Activated gamma-delta T cell treated with anti-CD3 and anti-CD28 coated beads, Interleukin-2, amount 50 U/mL, for 16 hours (primary cell): ENCODE measurements at places on chromosomes 12 and 14.

DNA sequence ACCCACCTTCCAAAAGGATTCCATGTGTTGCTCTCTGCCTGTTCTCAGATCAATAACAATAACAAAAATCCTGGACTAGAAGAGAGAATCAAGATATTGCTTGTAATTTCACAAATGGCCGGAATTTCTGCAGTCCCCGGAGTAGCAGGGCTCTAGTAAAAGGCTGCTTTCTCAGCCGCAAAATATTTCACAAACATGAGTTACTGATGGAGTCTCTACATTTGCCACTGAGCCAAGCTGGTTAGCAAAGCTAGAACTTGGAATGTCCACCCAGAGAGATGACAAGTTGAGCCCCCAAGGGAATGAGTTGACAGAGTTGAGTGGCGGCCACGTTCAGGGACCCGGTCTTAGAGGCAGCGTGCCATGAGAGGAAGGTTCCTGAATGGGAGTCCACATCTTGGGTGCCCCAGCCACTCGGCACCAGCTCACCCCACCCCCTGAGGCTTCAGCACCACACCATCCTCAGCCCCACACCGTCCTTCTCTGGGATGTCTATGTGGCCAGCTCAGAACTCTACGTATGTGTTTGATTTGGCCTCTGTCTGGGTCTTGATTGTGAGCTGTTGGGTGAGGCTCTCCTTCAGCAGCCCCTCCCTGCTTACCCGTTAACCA is 15.9 kb downstream of the FBLN5 start:
- DNase-seq, result no peak

DNA sequence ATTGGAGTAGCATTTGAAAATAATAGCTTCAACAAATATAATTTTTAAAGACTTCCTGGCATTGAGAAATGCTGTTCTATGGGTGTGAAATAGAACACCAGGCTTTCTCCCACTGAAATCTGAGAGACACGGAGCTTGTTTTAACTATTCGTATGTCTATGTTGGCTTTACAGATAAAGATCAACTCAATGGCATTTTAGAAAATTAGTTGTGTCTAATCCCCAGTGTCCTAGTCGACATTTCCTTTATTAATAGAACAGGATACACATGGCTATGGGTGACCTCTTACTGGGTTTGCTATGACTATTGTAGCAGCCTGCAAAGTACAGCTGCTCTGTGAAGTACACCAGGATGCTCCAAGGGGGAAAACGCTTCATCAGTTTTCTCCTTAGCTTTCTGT is 159.3 kb downstream of the SLC25A21 start:
- no peak for DNase-seq

DNA sequence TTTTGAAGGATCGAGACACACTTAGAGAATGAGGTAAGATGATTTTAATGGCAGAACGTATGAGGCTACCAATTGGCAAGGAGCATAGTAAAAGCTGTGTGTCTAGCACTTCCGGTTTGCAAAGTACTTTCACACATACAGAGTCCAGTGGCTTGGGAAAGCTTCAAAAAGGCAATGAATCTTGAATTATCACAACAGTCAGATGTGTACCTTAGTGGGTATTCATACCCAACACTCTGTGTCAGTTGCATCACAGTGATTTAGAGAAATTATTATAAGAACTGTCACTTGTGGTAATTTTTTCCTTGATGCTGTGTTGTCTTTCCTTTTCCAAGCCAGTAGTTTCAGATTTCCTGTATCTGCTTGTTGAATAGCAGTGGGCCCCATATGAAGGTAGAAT is 424.1 kb downstream of the PCNX1 start:
- no peak for DNase-seq

GRCh38 chr14:32211068-32211404 is 8.0 kb upstream of the RNU6-8 start:
- DNase-seq, result no peak

- no peak for DNase-seq
Observed at GRCh38 chr12:54200412-54200811, 11.6 kb upstream of the SMUG1 start.

DNA sequence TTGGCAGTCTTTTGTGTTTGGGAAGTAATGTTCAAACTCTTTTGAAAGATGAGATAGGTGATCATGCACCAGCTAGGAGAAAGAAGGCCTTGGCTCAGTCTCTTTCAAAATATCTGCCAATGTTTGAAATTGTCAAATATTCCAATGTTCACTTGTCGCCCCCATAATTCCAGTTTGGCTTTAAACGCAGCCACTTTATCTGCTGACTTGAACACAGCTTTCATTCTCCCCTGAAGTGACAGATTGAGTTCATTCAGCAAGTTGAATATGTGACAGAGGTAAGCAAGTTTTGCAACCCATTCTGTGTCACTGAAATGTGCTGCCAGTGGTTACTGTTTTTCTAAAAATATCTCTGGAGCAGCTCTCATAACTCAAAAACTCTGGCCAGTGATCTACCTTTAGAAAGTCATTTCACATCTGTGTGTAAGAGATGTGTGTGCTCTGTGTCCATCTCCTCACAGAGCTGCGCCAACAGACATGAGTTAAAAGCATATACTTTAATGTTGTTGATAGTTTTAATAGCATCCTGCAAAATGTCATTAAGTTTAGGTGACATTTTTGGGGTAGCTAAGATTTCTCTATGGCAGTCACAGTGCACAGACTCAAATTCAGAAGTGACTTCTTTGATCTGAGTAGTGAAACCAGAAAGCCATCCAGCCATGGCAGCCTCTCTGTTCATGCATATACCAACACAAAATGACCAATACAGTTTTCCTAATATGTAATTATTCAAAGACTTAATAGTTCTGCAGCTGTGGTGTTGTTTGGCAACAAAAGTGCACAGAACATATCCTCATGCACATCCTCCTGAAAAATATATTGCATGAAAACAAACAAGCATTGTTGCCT is 614.3 kb upstream of the MIS18BP1 start:
- DNase-seq, result no peak

DNA sequence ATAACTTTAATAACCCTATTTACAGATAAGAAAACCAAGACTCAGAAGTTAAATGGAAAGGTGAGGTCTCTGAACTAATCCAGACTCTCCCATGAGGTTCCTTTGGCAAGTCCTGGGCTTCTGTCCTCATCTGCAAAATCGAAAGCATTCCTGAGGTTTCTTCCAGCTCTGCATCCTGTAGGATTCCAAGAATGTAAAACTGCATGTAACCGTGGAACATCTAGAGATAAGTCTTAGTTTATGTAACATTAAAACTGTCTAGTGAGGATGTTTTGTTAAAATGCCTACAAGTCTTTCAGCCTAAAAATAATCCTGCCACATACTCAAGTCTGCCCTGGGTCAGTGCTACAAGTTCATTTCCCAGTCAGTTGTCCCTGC is 7.3 kb upstream of the ITFG2 start:
- DNase-seq, result no peak

DNA sequence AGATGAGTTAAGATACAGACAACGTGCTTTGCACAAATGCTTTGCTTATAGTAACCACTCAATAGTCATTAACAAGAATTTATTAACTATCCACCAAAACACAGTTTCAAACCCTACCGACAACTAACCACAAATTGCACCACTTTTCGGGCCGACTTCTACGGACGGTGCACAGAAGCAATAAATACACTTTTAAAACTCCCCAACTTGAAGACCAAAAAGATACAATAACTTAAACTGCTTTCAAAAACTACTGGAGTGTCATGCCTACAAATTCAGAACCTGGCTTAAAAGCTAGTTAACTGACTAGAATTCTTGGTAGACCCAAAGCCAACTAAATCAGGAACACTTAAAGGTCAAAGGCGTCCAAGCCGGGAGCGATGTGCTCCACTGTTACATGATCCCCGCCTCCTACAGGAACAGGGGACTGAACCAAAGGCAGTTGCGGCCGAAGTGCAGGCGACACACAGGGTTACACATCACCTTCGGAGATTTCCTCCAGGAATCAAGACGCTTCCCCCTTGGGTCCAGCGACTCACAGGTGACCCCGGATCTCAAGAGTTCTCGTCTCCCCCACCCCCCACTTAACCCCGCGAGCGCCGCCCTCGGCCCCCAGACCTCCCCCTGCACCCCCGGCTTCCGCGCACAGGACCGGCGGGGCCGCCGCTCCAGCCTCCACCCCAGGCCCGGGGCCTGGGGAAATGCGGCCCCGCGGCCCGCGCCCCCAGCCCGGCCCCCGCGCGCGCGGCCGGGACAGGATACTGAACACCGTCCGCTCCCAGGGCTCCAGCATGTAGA is 507 bp downstream of the SPTSSA start:
- DNase-seq, result no peak

DNA sequence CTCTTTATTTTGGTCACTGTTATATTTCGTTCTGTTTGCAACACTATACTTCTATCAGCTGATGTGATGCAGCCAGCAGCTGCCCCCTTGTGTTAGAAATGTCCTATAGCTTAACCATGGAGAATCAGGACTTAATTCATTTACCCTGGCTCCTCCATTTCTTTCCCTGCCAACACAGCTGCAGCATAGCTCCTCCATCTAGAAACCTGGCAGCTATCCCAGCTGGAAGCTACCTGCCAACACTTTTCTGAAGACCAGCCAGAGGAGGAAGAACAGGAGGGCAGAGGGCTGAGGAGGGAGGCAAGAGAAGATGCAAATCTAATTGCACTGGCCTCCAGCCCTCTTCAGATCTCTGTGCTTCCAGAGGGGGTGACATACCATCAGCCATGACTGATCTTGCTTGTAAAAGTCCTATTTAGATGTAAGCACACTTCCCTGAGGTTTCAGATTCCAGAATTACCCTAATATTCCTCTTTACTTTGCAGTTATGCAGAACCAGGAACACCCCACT is 156.8 kb upstream of the TMEM260 start:
- DNase-seq, result no peak

- DNase-seq, result no peak
Observed at GRCh38 chr14:39158222-39158858, 11.8 kb downstream of the TRAPPC6B start.

GRCh38 chr12:31507966-31508365 is 83.0 kb downstream of the DENND5B start:
- no peak for DNase-seq

- DNase-seq, result no peak
Observed at GRCh38 chr14:50688875-50689274, 20.8 kb upstream of the SAV1 start.

DNA sequence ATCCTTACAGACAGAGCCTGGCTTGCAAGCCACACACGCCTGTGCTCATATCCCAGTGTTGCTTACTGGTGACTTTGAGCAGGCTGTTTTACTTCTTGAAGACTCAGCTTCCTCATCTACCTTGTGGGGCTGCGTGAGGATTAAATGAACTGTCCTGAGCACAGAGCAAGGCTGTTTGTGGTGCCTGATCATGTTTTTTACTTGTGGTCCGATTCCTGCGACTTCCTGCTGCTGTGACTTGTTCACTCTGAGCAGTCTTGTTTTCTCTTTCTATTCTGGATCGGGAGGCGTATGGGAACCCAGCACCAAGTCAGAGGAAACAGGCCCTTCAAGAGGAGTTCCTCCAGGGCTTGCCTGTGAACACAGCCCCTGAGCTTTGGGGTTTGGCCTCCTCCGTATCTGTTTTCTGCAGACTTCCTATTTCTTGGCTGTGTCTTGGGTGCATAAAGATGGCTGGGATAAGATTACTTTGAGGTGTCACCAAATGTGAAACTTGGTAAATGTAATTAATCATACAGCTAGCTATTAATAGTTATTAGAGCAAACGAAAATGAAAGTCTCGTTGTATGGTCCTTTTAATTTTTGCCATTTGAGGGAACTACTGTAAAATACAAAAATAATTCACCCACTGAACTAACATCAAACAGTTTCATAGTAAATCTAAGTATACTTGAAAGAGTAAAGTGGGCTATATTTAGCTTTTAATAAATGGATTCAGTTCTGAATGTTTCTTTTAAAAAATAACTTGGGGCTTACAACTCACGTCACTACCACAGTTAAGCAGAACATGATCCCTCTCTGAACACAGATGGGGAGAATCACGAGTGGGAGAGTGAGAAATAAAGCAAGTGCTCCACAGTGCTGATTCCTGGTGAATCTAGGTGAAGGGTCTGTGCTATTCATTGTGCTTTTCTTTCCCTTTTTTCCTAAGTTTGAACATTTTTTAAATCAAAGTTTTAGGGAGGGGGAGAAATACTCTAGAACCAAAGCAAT is 251.5 kb downstream of the FOXN3 start:
- DNase-seq, result no peak

DNA sequence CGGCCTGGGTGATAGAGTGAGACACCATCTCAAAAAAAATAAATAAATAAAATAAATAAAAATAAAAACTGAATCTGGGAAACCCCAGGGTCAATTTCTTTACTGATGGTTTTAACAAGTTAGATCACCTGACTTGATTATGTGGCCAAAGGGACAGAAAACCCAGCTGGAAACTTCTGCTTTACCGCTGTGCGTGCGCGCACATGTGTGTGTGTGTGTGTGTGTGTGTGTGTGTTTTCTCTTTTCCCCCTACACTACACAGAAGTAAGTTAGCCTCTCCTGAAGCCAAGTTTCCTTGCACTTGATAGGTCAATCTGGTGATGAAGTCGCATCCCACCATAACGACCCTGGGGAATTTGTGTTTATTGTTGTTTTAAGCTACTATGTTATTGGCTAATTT is 105.3 kb upstream of the AMN1 start:
- no peak for DNase-seq

- DNase-seq, result no peak
Observed at GRCh38 chr14:58832095-58832521, 194.3 kb downstream of the DACT1 start.

DNA sequence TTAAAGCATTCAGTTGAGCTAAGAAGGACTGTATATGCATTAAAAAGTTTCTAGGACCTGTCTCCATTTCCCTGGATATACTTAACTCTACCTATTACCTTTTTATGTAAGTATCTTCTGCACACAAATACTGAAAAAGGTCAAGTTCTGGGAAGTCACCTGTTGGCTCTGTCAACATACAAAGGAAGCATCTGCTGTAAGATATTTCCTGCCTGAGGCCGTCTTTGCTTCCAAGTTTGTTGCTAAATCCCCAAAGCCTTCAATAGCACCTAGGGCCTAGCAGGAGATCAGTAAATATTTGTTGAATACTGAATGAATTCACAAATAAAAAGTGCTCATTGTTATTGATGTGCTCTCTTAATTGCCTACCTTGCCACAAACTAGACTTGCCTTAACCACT is 188.4 kb downstream of the DUSP6 start:
- DNase-seq, result no peak

- DNase-seq, result no peak
Observed at GRCh38 chr12:49338830-49339463, 2.0 kb upstream of the C1QL4 start.

GRCh38 chr12:133135747-133136146 is 5.3 kb downstream of the ZNF10 start:
- no peak for DNase-seq

- DNase-seq, result no peak
Observed at GRCh38 chr12:54824402-54824801, 29.9 kb upstream of the MUCL1 start.
